ENCODE measurements at places on chromosomes 5 and 9.

DNA sequence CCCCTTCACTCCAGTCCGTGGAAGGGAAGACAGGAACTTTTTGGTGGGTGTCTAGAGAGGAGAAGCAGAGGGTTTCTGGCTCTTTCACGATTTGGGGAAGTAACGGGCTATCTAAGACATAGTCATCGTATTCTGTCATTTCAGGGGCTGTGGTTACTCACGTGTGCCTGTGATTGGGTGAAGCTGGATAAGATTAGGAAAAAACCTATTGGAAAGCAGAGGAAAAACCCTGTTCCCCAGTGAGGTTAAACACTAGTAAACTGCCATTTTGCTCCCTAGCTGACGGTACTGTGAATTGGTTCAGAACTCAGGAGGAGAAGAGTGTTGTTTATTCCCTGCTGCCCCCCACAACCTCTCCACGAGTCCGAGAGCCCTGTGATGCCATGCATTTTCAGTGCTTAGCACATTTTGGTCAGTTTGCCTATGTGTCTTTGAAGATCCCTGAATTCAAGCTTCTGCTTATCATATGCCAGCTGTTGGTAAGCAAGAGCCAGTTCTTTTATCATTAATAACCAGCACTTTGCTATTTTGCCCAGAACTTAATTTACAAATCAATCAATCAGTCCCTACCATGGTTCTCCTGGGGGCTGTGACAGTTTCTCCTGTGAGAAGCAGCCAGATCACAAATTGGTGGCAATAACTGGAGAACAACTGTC is 45.1 kb upstream of the ROR2 start:
- no peak for DNase-seq

- no peak for DNase-seq
Measured at GRCh38 chr5:90294604-90295003, 115.0 kb downstream of the CETN3 start.

GRCh38 chr9:122370869-122371755 is at the start of gene PTGS1:
PTGS1 (plus strand) TSS chr9:122371024; CDS start chr9:122371085, 61 bp downstream.
- DNase-seq = peak; percentile 48

GRCh38 chr9:100191264-100191663 is 92.2 kb downstream of the INVS start:
- DNase-seq = no peak

DNA sequence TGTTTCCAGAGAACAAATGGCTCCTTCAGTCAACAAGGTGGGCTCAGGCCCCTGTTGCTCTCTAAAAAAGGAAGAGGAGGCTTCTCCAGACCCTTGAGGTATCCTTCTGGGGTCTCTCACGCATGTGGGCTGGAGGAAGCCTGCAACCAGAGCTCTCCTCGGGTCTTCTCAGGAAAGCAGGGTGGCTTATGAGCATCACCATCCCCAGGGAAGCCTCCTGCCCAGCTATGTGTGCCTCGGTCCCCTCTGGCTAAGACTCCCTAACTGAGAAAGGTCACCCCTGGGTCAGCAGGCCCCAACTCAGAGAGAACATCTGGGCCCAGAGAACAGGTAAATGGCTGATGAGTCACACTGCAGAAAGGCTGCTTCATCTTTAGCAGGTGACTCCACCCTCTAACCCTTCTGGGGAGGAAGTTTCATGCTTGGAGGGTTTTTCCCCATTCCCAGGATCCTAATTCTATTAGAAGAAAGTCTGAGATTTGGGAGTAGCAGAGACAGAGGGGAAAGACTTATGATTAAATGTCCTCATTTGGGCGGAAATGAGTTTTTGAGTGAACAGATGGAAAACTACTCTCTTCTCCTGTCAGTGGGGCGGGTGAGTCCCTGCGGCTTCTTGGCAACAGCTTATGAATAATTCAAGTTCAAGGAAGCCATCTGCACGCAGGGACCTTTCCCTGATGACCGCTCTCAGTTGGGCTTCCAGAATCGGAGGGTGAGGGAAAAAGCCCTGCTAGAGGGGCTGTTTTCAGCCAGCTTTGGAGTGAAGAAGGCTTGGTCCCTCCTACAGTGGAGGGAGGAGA is 41.9 kb downstream of the TGFBI start:
- DNase-seq = no peak

- no peak for DNase-seq
Measured at GRCh38 chr9:116073826-116074225, 79.8 kb upstream of the PAPPA start.

DNA sequence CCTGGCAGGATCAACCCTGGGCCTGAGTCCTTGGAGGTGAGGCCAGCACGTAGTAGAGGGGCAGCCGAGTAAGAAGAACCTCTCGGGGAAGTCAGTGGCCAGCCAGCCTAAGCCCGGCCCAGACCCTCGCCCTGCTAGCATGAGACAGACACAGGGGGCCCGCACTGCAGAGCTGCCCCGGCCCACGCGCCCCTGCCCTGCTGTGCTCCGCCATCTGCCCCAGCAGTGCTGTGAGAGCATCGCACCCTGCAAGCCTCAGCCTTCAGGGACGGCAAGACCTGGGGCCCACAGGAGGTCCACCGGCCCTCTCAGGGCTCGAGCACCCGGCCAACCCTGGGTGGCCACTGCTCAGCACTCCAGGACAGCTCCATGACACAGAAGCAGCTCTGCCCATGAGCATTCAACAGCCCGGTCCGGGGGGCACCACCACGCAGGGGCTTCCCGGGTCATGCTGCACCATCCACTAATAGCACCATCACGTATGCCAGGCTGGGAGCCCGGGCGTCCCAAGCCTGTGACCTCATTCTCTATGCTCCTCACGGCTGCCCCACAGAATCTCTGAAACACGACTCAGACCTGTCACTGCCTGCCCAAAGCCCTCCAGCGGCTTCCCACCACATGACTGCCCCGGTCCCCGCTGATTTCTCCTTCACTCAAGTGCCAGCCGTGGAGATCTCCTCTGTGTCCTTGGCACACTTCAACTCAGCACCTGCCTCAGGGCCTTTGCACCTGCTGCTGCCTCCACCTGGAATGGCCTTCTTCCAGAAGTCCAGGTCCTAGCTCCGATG is 38.1 kb downstream of the ADAMTS2 start:
- DNase-seq = no peak

DNA sequence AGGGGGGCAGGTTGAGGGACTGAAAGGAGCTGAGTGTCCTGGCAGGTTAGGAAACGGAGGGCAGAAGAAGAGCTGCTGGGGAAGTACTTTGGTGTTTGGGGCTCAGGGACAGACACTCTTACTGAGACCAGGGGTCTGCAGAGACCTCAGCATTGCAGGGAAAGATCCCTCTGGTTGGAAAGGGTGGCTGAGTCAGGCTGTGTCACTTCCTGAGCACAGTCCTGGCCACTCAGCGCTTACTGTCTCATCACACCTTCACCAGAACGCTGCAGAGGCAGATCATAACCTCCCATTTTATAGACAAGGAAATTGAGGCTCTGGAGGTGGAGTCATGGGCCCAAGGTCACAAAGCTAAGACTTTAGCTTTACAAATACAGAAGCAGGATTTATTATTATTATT is 54.3 kb downstream of the LMX1B start:
- no peak for DNase-seq

GRCh38 chr5:146032911-146033310 is 72.5 kb downstream of the PLAC8L1 start:
- DNase-seq = no peak

DNA sequence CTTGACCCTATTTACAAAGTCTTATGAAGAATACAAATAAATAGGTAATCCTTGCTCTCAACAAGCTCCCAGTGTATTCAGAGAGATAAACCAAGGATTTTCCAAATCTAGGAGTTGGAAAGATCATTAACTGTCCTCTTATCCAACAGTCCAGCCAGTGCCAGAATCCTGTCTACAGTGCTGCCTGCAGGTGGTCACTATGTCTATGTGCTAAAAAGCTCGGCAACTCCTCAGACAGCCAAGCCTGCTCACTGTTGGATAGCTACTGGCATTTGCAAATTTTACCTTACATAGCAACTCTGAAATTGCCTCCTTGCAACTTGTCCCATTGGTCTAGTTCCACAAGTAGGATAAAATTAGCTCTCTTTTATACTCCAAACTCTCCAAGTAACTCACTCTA is 187.4 kb downstream of the DCP2 start:
- no peak for DNase-seq

- DNase-seq = no peak
Measured at GRCh38 chr5:178334861-178335260, 102.3 kb upstream of the PHYKPL start.

- DNase-seq = no peak
Measured at GRCh38 chr5:10576121-10576789, 12.4 kb downstream of the ANKRD33B start.

GRCh38 chr5:157331807-157332206 is 65.9 kb downstream of the CYFIP2 start:
- DNase-seq = no peak

DNA sequence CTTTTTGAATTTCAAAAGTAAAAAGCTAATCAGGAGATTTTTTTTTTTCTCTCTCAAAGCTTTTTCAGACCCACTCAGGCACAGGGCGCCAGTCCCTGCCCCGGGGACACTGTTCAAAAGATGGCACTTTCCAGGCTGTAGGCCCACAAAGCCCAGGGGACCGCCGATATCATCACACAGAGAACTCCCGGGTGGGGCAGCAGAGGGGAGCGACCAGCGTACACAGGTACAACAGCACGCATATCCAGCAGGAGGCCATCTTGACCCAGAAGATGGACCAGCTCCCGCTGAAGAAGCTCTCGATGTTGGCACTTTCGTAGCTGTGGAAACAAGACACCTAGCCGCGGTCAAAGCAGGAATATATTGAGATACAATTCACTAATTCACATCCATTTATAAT is 108.3 kb downstream of the THBS4 start:
- no peak for DNase-seq

DNA sequence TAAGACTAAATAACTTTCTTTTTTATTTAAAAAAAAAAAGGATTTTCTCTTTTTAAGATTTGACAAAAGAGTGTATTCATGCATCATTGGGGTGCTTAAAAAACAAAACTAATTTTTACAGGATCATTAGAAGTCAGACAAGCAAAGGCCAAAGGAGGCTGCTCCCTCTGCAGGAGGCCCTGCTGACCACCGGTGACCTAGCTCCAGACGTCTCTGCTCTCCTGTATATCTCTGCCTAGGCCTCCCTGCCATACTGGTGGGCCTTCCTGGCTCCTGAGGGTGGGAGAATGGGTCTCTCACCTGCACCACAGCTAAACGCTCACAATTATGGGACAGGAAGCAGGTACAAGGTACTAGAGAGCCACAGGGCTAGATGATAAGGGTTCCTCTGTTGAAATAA is 36.6 kb downstream of the CSF2 start:
- DNase-seq = no peak

DNA sequence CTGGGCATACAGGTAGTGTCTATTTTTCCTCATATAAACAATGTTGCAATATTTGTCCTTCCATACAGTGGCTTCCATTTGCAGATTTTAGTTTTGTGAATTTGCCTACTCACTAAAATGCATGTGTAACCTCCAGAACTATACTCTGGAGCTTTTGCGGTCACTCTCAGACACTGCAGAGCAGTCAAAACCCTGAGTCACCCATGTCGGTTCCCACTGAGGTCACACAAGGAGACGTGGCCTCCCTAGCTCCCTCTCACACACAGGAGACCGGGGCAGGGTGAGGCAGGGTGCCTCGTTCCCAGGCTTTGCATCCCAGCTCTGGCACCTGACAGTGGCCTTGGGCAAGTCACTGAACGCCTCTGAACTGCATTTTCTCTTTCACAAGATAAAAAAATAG is 55.5 kb upstream of the ZNF354A start:
- DNase-seq = no peak

- no peak for DNase-seq
Measured at GRCh38 chr5:79396265-79396664, 117.7 kb downstream of the HOMER1 start.

DNA sequence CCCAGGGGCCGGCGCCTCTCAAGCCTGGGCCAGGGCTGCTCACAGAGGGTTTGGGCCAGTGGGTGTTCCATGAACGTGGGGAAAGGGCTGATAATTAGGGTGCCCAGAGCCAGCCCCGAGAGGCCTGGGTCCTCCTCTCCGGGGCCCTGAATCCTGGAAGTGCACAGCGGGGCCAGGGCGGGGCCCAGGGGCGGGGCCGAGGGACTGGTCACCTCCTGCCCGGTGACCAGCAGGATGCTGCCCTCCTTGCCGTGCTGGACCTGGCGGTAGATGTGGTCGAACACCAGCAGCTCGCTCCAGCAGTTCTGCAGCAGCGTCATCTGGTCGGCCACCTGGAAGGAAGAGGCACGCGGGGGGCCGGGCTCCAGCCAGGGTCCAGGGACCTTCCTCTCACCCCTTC is 14.4 kb downstream of the NR5A1 start:
- no peak for DNase-seq

GRCh38 chr5:132353486-132353995 is 16.0 kb upstream of the SLC22A5 start:
- DNase-seq = no peak

All from hematopoietic multipotent progenitor cell treated with erythropoietin and hydrocortisone succinate and interleukin-3 and kit ligand, for 15 days (in vitro differentiated cells).